ENCODE measurements at places on chromosomes 5 and 9. TPM values are rescaled to one million over a fixed set of nuclear protein-coding genes. Genes with fewer than 3 reads are reported as not detected.

Gene TMEM252
- total RNA-seq = not detected

Gene TAF11L5
- not detected for total RNA-seq

Gene OR1Q1
- total RNA-seq = not detected

Gene GABRA6
- not detected for total RNA-seq

Gene STRBP
- 12.5 TPM for total RNA-seq

Gene TLX3
- total RNA-seq = not detected

Gene OCLN
- 29.0 TPM for total RNA-seq

Gene C9
- not detected for total RNA-seq

Gene PCDHB11
- total RNA-seq = under 0.01 TPM

Gene INSL4
- total RNA-seq = not detected

Gene NUDT12
- 1.3 TPM for total RNA-seq

Gene SLC34A1
- not detected for total RNA-seq

Gene OBP2B
- not detected for total RNA-seq

Gene ITK
- total RNA-seq = not detected

Gene FAXDC2
- total RNA-seq = 4.1 TPM

Gene AK1
- total RNA-seq = 43.5 TPM

Gene LIX1
- not detected for total RNA-seq

Gene C9orf57
- total RNA-seq = not detected

Gene IL17B
- 0.91 TPM for total RNA-seq

Gene RELL2
- total RNA-seq = 3.9 TPM

Gene SLC31A1
- total RNA-seq = 14.6 TPM
